ENCODE measurements at places on chromosomes 16 and 17.

DNA sequence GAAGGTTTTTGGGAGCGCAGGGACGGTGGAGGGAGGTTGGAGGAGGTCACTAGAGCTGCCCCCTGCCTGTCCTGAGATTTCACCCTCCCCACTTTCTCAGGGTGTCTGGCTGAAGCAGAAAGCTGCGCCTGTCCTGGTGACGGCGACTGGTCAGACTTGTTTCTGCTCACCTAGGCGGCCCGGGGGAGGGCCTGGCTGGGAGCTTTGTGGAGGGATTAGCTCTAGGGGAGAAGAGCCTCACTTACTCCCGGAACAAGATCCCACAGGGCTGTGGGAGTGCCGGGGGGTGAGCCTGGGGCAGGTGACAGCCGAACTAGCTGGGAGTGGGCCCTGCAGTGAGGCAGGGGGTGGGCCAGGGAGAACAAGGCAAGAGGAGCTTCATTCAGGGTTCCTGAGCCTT, 11.5 kb downstream of the NHERF1 start:
- DNase-seq: no peak

DNA sequence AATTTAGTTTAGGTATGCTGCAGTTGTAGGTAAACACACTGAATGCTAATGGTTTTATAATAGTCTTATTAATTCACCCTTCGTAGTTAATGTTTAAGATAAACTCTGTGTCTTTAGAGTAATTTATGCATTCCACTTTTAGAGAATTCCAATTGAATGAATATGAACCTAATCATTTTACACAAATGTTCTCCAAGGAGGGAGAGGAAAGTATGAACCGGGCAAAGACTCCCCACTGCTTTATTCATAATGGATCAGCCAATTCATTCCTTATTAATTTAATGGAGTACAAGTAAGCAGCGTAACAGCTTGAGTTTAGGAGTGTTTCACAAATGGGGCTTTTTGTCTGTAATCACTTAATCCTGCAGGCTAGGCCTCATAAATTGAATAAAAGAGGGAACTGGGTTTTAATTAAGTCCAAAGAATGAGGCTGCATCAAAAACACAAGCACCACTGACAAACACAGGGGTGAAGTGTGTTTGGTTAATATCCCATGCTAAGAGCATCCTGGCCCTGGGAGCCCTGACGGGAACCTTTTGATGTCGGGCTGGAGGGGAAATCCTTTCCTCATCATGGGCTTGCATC, 375.7 kb upstream of the DYNLRB2 start:
- no peak for DNase-seq

- no peak for DNase-seq
Measured at GRCh38 chr17:57714665-57715180, 30.4 kb downstream of the CCDC182 start.

GRCh38 chr16:23155445-23156049, 6.3 kb upstream of the USP31 start:
- DNase-seq: no peak

DNA sequence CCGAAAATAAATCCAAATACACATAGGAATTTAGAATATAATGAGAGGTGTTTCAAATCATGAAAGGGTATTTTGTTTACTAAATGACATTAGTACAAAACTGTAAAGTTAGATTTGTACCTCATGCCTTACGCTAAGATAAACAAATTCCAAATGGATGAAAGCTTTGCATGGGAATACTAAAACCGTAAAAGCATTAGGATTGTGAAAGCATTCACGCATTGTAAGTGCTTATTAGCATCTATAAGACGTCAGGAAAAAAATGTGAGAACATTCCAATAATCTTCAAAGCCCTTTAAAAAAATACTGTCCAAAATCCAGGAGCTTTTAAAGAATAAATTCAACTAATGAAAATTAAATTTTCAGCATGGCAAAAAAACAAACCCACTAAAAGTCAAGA, 24.8 kb upstream of the ALOX15 start:
- no peak for DNase-seq

Measured in T-helper 9 cell (primary cell).